T-helper 17 cell (primary cell): ENCODE measurements at places on chromosomes 3 and 15.
A peak's percentile ranks its signal among the peaks of the same experiment; 100 is the strongest.

- no peak for DNase-seq
Observed at GRCh38 chr3:125054449-125055329, 1.1 kb downstream of the HEG1 start.

- DNase-seq, result no peak
Observed at GRCh38 chr3:164918905-164919304, 159.4 kb downstream of the SI start.

DNA sequence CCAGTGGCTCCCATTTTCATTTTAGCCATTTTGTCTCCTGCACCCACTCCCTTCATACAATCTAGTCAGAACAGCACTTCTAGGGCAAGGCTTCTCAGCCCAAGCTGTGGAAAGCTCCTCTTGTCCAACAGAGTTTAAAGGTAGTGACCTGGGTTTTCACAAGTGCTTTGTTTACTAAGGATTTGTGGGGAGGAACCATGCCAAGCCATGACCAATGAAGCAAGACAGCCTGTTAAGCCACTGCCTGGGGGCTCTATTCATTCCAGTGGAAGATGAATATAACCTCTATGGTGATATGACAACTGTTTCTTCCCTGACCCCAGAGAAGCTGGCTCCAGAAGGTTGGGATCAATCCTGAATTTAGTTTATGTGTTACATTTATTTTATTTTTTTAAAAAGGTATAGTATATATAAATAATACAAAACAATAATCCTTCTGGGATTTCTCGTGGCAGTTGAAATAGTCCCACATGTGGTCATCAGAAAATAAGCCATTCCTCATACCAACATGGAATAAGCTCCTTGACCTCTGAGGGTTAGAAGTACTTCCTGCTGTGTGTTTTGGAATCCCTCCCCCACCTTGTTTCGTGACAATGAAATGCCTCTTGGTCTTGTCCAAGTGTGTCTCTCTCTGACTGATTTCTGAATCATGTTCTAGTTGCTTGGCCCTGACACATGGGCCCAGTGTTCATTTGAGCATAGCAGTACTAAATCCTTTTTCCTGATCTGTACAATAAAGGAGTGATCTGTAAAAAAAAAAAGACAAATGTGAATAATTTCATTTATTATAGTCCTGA, 13.3 kb upstream of the THUMPD3 start:
- DNase-seq, result no peak

DNA sequence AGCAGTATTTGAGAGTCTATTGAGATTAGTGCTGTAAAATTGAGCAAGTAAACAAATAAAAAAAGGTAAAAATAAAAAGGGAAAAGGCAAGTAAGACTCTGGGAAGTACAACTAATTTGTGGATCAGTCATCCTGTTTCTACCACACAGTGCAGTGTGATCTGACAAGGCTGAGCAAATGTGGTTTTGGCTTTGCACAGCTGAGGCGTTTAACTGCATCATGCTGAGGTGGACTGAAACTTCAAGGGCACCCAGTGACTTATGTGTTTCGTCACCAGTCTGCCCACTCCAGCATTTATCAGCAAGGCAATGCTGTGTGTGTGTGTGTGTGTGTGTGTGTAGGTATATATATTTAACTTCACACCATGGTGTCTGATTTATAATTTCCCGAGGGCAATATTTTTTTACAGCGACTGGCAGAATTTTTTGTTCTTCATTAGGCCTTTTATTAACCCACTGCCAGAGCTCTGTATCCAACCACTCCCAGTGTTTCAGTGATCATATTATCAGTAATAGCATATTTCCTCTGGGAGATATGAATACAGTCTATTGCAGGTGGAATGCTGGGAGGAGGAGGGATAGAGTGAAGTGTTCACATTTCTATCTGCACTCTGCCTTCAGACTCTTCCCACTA, 131.5 kb upstream of the SATB1 start:
- peak; percentile 11 for DNase-seq

DNA sequence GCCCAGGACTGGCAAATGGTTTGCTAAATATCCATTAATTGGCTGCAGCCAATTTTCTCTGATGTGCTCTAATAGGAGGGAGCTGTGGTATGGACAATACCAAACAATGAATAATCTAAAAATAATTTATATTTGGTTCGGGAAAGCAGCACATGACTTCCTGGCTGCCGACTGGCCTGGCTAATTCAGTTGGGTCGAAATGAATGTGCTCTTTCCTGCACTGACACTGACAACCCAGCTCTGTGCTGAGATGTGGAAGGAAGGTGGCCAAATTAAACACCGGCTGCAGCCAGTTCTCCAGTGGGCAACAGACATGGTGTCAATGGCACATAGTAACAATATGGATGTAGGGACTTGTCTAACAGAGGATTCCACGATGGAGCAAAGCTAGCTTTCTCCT, 21.1 kb upstream of the COLQ start:
- no peak for DNase-seq

DNA sequence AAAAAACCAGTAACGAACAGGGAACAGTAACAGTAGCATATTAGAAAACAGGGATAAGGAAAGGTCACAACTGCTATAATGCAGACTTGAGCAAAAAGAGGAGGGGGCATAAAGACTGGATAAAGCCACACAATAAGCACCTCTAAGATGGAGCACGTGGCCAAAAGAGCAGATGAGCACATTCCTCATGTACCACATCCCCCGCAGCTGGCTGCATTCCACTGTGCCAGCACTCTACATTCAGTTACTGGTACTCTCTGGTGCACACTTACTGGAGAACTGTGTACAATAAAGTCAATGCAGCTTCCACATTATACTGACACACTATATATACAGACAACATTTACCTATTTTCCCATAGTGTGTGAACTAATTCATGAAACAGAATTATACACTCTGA, 64.7 kb downstream of the UBE3A start:
- no peak for DNase-seq

- no peak for DNase-seq
Observed at GRCh38 chr3:164604687-164605086, 473.6 kb downstream of the SI start.

GRCh38 chr3:143507735-143508580, 340.3 kb downstream of the SLC9A9 start:
- DNase-seq, result no peak

GRCh38 chr3:170977949-170978745, 48.4 kb downstream of the SLC2A2 start:
- DNase-seq, result no peak

DNA sequence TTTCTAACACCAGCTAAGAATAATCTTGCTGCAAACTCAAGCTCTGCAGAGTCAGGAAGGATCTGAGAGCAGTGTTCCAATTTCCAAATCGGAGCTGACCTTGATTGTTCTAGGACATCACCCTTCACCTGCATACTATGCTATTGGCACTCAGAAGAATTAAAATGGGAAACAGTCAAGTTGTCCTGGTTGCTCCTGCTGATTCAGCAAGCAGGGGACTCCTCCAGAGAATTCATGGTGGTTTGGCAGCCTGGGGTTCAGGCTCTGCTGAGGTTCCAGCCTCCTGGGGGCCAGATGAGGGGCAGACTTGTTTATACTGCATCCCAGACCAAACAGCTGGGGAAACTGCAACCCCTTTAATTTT, 213.7 kb upstream of the ADAMTS9 start:
- no peak for DNase-seq
